ENCODE measurements at places on chromosomes 5 and 9. TPM values are rescaled to one million over a fixed set of nuclear protein-coding genes. Genes with fewer than 3 reads are reported as not detected.

The KCNN2 gene
- not detected for total RNA-seq

The LCN2 gene
- not detected for total RNA-seq

The SLC45A2 gene
- total RNA-seq = not detected

DNA sequence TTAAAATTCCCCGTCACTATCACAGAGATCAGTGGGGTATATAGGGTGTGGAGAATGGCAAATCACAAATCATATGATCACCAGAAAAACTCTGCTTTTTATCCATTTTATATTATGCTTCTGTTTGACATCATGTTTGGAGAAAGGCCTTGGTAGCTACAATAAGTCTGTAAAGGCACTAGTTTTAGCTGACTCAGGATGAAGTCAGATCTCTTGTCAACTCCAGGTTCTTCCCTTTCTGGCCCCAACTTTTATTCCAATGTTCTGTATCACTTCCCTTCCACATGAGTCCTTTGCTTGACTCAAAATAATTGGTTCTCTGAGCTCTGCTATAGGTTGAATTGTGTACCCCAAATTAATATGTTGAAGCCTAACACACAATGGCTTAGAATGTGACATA is 484.9 kb downstream of the PTPRD start:
- no peak overlapping the region for H3K4me3 ChIP-seq
- DNase-seq = no peak
- no peaks in the 10 kb centered on the region for H3K4me1 ChIP-seq

- no peak for DNase-seq
- no peaks in the 10 kb centered on the region for H3K4me1 ChIP-seq
- H3K27ac ChIP-seq = no peak overlapping the region
Measured at GRCh38 chr5:44294516-44294915, 94.7 kb downstream of the FGF10 start.

The CCNH gene
- total RNA-seq = 120 TPM

- peaks cover 10% of the 10 kb centered on the region for H3K36me3 ChIP-seq
- peak overlapping the region; percentile 24 for H3K4me3 ChIP-seq
- no peaks in the 10 kb centered on the region for H3K27me3 ChIP-seq
- H3K4me1 ChIP-seq = peaks cover 60% of the 10 kb centered on the region
- peak overlapping the region; percentile 92 for H3K27ac ChIP-seq
Measured at GRCh38 chr9:35728041-35728971, 3.7 kb downstream of the TLN1 start.

GRCh38 chr9:34443533-34443932 is 14.8 kb downstream of the FAM219A start:
- DNase-seq = no peak
- H3K36me3 ChIP-seq = no peaks in the 10 kb centered on the region
- H3K27me3 ChIP-seq = no peaks in the 10 kb centered on the region
- no peaks in the 10 kb centered on the region for H3K4me1 ChIP-seq
- H3K4me3 ChIP-seq = no peak overlapping the region

GRCh38 chr5:142827934-142828576 is 57.9 kb downstream of the ARHGAP26 start:
- DNase-seq = no peak
- no peaks in the 10 kb centered on the region for H3K27me3 ChIP-seq
- no peaks in the 10 kb centered on the region for H3K4me1 ChIP-seq
- no peak overlapping the region for H3K4me3 ChIP-seq

All from B cell (primary cell).